ENCODE measurements at places on chromosomes 5 and 9.

DNA sequence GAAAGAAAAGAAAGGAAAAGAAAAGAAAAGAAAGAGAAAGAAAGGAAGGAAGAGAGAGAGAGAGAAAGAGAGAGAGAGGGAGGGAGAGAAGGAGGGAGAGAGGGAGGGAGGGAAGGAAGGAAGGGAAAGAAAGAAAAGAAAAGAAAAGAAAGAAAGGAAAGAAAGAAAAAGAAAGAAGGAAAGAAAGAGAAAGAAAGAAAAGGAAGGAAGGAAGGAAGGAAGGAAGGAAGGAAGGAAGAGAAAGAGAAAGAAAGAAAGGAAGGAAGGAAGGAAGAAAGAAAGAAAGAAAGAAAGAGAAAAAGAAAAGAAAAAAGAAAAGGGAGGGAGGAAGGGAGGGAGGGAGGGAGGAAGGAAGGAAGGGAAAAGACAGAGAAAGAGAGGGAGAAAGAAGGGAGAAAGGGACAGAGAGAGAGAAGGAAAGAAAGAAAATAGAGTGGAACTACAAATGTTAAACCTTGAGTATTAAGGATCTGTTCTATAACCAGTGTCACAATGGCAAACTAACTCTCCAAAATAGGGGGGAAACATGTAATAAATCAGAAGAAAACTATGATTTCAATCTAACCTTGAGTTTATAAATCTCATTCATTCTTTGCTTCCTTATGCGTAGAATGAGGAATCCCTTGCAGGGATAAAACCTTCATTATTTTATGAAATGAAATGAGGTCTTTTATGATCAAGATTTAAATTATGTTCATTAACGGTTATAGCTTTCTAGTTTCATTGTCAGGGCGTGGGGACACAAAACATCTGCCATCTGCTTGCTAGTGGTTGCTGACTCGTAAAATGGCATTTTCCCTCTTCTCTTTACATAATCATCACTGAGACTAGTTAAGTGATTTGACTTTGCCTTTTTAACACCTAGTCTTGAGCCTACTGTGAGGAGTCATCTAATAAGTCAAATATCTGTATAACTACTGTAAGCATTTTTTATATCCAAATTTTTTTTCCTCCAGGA, 40.7 kb upstream of the RAD23B start:
- DNase-seq: no peak

DNA sequence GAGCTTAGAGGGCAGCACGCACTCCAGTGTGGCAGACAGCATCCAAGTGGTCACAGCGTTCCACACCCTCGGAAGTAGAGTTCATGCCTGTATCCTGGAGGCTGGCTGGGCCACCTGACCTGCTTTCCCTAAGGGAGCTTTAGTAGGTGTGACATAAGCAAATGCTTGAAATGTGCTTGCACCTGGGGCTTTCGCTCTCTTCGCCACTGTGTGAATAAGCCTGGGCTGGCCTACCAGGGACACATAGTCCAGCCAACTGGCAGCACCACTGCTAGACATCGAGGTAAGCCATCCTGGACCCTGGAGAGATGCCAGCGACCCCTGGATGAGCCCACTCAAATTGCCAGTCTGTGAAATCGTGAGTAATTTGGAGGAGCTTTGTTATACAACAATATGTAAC, 24.9 kb upstream of the IRX4 start:
- DNase-seq: no peak

DNA sequence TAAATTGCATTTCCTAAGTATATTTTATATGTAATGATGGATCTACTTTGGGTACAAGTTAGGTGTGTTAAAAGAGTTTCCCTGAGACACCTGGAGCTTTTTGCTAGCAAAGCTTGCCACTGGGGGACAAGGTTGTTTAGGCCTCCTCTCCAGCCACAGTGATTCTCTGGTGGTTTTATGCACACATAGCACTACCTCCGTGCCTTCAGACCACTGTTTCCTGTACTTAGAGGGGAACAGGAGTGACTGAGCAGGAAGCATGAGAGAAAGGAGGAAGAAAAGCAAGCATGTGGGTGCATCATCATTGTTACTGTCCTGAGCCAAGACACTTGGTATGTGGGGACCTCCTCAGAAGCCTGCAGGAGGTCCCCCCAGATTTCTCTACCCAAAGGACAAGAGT, 272.1 kb downstream of the RASEF start:
- DNase-seq: no peak

DNA sequence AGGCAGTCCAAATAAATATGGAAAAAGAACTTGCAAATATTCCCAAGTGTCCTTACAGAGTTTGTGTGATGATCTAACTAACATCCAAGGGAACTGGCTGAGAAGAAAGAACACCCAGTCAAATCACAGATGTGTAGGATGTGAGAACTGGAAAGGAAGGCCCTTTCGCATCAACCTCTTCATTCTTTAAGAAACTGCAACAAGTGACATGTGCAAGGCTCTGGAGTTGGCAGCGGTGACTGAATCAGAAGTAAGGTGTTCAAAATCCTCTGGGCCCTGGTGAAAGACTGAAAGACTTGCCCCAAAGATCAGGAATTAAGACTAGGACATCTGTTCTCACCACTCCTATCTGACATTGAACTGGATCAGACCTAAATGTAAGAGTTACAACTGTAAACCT, 88.7 kb downstream of the RAPGEF1 start:
- DNase-seq: no peak

DNA sequence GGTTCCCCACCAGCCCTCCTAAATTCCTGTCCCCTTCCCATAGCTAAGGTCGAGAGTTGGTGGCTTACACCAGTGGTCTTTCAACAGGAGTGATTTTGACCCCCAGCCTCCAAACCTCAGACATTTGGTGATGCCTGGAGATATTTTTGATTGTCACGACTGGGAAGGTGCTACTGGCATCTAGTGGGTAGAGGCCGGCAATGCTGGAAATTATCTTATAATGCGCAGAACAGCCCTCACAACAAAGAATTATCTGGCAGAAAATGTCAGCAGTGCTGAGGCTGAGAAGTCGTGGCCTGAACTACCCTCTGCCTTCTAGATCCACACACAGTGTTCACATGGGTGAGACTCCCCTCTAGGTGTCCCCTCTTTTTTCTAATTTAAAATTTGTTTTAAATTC, 69.6 kb downstream of the IL31RA start:
- no peak for DNase-seq

- DNase-seq: no peak
These were observed 73.2 kb downstream of the WDR41 start for GRCh38 chr5:77418601-77419581.

DNA sequence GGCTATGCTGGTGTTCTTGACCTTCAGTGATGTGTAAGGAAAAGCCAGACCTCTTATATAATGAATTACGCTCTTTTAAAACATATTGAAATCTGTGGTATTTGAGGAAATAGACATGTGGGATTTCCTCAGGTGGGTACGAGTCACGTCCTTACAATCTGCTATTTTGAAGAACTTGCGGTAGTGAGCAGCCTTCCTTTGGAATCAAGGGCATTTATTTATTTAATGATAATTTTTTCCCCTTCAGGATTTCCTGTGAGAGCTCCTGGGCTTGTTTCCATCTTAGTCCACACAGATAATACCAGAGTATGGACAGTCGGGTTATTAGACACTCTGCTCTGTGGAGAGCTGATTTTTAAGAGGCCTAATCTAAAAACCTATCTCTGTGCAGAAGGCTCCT, 167.9 kb downstream of the ARHGEF28 start:
- DNase-seq: no peak

DNA sequence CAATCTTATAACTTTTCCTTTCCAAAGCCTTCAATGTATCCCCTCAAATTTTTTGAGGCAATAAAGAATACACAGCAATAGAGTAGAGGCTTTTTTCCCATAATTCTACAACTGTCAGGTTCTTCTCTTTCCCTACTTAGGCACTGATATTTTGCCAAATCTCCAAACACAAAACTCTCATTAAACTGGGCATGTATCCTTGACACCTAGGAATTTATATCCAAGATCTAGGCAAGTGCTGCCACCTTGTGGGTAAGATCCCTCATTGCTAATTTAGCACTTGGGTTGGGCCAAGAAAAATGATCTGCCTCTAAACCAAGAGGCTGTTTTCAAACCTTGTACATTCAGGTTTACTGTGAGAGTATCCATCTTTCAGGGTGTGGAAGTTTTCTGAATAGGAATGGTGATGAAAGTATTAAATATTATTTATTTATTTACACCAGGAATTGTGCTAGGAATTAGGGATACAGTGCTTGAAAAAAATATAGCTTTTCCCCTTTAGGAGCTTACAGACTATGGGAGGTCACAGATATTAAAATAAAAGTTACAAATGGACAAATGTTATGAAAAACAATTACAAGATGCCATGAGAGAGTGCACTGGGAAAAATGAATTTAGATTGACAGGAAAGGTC, 17.6 kb downstream of the TSTD2 start:
- DNase-seq: peak; percentile 78

DNA sequence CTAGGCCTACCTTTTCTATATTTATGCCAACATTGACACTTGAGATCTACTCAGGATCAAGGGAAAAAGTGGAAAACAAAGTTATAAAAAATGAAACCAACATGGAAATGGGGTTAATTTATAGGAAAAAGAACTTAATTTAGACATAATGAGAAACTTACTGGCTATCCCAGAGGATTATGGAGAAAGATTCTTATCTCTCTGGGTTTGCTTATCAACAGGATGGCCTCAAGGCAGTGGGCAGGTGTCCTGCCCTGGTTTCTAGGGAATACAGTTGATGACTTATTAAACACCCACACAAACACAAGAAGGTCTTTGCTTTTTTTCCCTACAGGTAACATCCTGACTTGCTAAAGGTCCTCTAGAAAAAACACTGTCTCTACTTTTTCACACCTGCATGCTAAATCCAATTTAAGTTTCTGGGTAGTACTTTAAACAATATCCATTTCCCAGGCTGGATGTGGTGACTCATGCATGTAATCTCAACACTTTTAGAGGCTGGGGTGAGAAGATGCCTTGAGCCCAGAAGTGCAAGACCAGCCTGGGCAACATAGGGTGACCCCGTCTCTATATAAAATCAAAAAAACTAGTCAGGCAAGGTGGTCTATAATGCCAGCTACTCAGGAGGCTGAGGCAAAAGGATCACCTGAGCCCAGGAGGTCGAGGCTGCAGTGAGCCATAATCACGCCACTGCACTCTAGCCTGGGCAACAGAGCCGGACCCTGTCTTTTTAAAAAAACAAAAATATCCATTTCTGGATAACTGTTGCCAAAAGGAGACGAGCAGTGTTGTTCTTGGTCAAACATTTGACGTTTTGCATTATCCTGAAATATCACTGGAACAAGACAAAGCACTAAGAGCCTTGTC, 6.6 kb upstream of the ZNF608 start:
- DNase-seq: no peak

DNA sequence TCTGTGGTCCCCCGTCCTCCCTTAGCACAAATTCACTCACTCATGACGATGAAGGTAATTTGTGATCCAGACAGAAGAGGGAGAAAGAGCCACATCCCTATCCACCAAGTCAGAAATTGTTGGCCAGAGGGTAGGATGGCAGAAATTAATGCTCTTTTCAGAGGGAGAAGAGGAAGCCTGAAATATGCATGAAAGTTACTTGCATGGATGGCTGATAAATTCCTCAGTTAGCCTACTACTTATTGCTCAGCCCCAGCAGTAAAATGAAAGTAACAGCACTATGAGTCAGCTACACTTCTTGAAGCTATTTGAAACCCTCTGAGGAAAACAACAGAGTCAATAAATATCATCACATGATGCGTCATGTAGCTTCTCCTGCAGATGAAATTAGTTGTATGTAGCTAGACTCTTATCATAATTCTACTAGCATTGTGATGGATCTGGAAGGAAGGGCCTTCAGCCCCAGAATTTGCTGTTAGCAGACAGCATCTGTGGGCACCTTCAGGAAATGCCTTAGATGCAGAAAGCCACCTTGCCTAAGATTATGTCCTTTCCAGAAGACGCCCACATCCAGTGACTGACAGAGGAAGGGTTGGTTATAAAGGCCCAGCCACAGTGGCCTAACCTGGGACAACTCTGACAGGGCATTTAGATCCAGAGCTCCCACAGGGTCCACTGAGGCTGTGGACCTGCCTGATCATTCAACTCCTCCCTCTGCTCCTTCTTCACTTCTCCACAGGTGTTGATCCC, 81.2 kb upstream of the CCDC112 start:
- DNase-seq: no peak

DNA sequence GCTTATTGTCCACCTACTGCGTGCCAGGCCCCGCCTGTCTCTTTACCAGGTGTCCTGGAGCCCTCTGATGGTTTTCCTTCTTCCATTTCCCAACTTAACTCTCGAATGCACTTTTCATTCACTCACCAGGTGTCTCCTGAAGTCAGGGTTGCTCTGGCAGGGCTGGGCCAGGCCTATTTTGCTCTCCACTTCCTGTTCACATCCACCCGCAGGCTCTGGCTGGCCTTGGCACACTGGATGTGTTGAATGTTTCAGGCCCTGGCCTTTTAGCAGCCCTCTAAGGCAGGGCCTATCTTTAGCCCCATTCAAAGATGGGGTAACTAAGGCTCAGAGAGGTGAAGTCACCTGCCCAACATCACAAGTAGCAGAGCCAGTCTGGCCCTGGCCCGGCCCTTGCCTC, 16.4 kb downstream of the LRRC8A start:
- DNase-seq: no peak

DNA sequence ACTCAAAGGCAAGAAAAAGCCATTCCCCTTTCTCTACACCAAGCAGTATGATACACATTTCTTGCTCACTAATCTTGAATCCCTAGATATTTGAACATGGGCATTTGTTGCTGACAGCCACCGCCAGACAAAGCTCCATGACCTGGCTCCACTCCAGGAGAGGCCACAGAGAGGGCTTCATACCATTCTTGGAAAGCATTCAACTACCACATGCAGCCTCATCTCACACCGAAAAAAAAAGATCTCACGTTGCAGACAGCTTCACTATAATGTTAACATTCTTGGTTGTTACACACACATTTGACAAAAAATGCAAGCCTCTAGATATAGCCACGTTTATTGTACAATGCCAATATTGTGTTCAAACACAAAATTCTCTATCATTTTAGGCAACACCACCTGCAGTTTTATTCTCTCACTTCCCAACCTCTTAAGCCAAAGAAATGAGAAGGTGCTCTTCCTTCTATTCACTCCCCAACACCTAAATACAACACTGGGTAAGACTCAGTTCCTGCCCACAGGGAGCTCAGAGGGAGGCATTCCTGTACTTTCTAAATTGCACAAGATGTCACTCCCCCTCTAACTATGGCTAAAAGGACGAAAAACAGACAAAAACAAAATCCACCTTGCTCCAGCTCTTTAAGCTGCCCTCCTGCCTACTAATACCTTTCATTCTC, 222.4 kb downstream of the TSSK1B start:
- DNase-seq: no peak

GRCh38 chr5:43154469-43154868, 33.8 kb downstream of the ZNF131 start:
- DNase-seq: no peak

- no peak for DNase-seq
These were observed 48.8 kb downstream of the GRAMD2B start for GRCh38 chr5:126471875-126472537.

- no peak for DNase-seq
These were observed 168.2 kb downstream of the ARHGAP26 start for GRCh38 chr5:142938266-142938880.
